ENCODE measurements at places on chromosomes 7 and 10.

- no peak for DNase-seq
These were observed 341.0 kb downstream of the GALNT17 start for GRCh38 chr7:71472962-71473361.

GRCh38 chr10:127215866-127216265 is 19.5 kb upstream of the INSYN2A start:
- DNase-seq, result no peak

DNA sequence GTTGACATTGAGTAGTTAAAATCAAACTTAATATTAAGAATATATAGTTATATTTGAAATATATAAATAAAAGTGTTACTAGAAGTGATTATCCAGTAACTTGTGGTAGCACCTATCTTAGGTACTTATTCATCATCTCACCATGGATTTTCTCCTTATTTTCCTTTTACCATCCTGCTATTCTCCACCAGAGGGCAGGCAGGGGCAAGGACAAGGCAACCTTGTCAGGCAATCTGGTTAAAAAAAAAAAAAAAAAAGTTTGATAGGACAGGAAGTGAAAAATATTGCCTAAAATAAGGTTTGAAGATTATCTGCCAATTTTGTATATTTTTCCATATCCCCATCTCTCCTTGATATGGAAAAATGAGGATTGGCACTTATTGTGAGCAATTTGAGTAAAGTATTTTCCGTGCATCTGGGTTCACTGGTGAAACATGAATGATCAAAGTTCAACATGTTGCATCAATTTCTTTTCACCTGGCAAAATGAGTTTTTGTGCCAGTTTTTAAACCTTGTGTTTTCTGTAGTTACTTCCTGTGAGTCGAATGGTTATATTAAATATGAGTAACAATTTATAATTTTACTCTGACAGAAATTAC is 256.7 kb downstream of the AGMO start:
- no peak for DNase-seq

DNA sequence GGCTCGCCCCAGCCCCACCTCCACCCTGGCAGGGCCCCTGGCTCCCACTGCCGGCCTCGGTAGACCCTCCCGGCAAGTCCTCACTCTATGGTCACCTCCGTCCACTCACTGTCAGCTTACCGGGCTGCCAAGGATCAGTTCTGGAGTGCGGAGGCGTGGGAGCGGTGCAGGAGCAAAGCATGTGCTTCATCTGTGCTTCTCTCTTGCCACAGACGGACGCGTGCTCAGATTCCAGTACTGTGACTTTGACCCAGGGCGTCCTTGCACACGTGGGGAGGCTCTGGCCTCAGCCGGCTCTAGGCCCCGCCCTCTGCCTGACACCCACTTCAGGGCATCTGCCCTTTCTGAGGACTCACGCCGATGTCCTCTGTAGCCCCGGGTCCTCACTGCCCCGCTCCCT is 547.5 kb upstream of the FOXK1 start:
- DNase-seq, result no peak

- no peak for DNase-seq
These were observed 61.5 kb downstream of the HBP1 start for GRCh38 chr7:107230334-107230733.

GRCh38 chr10:65335311-65335710 is 1590.5 kb upstream of the LRRTM3 start:
- no peak for DNase-seq

DNA sequence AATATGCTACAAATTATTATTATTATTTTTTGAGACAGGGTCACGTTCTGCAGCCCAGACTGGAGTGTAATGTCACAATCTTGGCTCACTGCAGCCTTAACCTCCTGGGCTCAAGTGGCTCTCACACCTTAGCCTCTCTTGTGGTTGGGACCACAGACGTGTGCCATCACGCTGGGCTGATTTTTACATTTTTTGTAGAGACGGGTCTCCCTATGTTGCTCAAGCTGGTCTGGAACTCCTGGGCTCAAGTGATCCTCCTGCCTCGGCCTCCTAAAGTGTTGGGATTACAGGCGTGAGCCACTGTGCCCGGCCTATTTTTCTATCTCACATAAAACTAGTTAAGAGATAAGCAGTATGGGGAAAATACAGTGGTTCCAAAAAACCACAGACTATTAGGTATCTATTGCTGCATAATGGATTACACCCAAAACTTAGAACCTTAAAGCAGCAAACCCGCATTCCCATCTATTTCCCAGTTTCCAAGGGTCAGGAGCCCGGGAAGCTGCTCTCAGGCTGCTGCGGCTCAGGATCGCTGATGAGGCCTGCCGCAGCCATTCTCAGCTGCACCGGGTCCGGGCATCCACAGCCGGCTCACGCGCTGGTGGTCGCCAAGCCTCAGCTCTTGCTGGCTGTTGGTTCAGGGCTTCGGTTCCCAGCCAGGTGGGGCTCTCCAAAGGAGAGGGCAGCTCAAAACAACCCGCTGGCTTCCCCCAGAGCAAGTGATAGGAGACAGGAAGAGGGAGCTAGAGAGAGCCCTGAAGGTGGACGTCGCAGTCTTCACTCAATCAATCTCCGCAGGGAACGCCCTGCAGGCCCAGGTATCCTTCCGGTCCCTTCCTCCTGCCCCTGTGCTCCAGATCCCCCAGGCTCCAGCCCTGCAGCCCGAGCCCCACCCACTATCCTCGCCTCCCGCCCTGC is 128.2 kb downstream of the UBE2H start:
- DNase-seq, result peak; percentile 58

DNA sequence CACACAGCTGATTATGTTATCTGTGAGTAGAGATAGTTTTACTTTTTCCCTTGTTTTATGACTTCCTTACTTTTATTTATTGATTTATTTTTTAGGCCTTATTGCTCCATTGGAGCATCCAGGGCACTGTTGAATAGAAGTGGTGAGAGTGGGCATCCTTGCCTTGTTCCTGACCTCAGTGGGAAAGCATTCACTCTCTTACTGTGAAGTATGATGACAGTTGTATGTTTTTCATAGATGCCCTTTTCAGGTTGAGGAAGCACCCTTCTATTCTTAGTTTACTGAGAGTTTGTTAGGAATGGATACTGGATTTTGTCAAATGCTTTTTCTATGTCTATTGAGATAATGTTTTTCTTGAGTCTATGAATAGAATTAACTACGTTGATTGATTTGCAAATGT is 88.6 kb downstream of the XRCC2 start:
- DNase-seq, result no peak

- DNase-seq, result no peak
These were observed 85.6 kb upstream of the FGFR2 start for GRCh38 chr10:121683816-121684215.

DNA sequence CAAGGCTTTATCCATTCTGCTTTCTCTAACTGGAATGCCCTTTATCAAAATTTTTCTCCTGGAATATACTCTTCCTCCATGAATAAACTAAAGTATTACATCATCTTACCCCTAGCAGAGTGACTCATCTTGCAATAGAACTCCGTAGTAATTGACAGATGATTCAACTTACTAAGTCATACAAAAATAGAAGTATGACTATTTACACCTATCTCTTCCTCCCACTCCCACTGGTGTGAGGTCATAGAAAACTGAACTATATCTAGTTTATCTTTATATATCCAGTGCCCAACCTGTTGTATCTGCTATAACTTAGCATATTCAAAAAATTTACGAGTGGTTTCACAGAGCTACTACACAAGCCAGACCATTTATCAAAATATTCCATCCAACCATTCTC is 26.1 kb downstream of the ABCB1 start:
- DNase-seq, result no peak

- DNase-seq, result no peak
These were observed 32.4 kb downstream of the KMT2E start for GRCh38 chr7:105046414-105046813.
